OCI-M1 (cell line): ENCODE measurements at places on chromosomes 11 and 22.

DNA sequence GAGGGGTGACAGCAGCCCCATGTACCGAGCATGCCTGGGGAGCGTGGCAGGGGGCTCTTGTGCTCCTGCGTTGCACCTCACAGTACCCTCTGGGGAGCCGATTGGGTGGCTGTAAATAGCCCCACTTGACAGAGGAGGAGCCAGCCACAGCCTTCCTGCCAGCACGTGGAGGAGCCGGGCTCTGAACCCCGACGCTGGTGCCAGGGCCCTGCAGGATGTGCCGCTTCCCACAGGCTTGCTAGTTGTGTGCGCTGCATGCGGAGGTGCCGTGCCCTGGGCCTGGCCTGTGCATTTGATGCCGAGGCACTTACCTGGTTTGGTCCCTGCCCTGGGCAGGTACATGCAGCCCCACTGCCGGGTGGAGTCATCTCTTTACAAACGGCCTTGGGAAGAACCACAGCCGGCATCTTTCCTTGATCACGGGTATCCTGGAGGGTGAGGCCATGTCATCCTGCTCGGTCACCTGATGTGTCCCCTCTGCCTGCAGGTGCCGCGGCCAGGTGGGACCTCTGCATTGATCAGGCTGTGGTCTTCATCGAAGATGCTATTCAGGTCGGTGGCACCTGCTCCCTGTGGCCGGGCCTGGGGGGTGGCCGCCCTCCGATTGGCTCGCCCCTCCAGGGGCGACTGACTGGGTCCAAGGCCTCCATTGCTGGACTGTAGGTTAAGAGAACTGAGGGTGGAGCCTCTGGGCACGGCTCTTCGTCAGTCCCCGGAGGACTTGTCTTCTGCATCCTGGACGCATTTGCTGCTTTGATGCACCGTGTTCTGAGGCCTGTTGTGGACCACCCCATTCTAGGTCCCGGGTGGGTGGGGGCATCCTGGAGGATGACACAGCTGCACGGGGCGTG, 5.0 kb downstream of the TPCN2 start:
- no peak for DNase-seq

- no peak for DNase-seq
Observed at GRCh38 chr11:65779669-65779918, 1.2 kb downstream of the AP5B1 start.

- no peak for DNase-seq
Observed at GRCh38 chr11:74196781-74197486, 25.8 kb downstream of the PPME1 start.

DNA sequence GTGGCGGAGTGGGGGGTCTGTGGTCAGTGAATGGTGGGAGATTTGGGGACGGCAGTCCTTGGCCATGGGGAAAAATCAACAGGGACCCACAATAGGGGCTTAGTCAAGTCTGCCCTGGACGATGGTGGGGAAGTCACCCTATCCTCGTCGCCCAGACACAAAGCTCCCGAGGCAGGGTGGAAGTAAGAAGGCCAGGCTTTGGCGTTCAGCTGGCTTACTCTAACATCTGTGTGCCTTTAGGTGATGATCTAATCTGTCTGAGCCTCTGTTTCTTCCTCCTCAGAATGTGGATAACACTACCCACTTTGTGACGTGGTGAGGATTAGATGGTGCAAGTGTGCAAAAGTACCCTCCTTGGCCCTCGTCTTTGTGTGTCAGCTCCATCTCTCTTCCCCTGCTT, 192.2 kb downstream of the ST3GAL4 start:
- DNase-seq = no peak

GRCh38 chr11:9138612-9139579, 47.5 kb upstream of the SCUBE2 start:
- no peak for DNase-seq

DNA sequence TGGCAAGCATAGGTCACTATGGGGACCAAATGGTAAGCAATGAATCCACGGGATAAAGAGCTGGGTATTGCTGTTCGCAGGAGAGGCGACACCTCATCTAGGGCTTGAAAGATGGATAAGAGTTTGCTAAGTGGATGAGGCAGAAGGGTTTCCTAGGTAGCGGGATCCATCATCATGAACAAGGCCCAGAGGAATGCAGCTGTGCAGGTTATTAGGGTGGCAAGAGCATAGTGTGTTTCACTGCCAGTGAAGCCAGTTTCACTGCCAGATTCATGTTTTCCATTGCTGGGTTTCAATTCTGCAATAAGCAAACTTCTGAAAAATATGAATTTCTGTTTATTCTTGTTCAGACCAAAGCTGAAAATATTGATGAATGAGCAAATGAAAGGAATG, 27.2 kb downstream of the WEE1 start:
- no peak for DNase-seq

- peak; percentile 55 for DNase-seq
Observed at GRCh38 chr22:37485395-37486223, 575 bp downstream of the MFNG start.

DNA sequence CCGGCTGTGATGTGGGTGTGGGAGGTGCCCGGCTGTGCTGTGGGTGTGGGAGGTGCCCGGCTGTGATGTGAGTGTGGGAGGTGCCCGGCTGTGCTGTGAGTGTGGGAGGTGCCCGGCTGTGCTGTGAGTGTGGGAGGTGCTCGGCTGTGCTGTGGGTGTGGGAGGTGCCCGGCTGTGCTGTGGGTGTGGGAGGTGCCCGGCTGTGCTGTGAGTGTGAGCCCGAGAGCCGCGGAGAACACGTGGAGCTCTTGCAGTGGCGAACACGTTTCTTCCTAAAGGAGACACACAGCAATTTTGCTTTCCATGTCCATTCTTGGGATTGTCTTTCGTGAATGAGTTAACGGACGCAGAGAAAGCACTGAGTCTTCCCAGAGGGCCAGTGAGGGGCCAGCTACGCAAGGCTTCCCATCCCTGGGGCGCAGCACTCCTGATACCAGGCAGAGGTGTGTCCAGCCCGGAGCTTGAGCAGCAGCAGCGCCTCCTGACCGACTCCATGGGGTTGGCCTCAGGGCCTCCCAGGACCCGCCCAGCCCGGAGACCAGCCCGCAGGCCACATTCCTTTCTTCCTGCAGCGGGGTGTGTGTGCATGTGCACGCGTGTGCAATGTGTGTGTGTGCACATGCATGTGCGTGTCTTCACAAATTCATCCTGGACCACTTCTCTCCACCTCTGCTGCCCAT, 245.0 kb upstream of the B3GAT1 start:
- DNase-seq = no peak

DNA sequence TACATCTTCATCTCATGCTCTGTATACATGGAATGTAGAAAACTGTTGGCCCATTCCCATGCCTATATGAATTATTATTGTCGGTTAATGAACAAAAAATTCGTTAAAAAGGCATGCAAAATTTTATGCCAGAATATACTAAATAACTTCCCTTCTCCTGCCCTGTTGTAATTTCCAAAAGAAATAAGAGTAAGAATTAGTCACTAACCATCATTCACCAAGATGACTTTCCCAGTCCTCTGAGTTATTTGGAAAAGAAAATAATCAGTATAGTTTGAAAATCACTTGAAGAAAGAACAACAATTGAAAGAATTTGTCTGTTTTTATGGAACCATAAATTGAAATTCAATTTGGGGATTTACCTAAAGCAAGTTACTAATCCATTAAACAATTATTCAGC, 1149.1 kb upstream of the RAG2 start:
- no peak for DNase-seq

GRCh38 chr11:106461839-106462545, 384.5 kb downstream of the AASDHPPT start:
- peak; percentile 0 for DNase-seq
